ENCODE measurements at places on chromosomes 1 and 21.

- no peak for DNase-seq
These were observed 35.2 kb downstream of the CCN1 start for GRCh38 chr1:85615586-85616363.

- no peak for DNase-seq
These were observed 732.4 kb downstream of the MATN1 start for GRCh38 chr1:29991025-29991424.

DNA sequence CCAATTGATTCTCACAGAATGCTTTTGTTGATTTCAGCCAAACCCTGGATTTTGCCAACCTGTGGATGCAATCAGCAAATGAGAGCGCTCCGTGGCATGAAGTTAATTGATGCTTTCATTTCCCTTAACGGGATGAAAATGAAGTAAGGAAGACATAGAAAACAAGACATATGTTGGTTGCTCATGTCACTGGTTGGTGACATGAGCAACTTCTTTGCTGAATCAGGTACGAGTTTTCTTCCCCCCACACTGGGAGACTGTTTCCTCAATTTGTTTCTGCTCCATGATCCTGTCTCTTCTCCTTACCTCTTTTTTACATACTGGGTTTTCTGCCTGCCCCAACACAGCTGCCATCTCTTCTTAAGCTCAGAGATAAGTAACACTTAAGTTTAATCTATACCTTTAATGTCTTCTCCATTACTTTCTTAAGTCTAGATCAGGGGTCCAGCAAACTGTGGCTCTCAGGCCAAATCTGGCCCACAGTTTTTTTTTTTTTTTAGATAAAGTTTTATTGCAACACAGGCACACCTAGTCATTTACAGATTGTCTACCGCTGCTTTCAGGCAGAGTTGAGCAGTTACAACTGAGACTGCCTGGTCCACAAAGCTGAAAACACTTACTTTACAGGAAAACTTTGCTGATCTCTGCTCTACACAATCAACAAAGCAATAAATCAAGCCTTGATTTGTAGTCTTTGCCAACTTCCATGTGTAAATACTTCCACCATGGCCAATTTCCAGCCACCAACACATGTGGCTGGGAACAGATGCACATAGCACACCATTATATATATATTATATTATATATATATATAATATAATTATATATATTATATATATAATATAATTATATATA lies 13.3 kb downstream of the GPR157 start:
- DNase-seq, result no peak

DNA sequence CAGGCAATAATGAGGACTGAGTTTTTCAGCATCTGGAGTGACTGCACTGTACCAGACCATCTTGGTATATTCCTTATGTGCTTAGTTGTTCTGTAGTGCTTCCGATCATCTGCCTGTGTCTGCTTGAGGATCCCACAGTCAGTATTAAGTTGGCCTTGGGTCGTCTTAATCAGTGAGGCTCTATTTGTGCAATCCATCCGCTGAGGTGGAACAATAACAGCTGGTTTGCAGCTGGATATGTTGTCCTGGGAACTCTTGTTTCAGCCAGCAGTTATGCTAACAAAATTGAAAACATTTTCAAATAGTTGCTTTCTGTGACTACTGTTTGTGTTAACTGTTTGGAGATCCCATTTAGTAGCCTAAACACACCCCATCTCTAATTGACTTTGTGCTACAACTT lies 73.7 kb downstream of the LAMC1 start:
- DNase-seq, result no peak

DNA sequence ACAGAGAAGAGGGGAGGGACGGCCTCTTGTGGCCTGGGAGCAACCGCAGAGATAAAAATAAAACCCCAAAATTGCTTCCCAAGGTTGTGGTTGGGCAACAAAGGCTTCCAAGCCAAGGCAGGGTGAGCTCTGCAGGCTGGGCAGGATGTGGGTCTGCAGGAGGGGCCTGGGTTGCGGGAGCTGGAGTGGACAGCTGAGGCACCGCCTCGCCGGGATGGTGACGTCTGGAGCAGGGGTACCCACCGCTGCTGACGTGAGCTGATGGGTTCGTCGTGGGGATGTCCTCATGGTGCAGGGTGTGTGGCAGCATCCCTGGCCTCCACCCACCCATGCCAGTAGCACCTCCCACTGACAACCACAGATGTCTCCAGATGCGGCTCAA lies 3.7 kb downstream of the AURKAIP1 start:
- no peak for DNase-seq

DNA sequence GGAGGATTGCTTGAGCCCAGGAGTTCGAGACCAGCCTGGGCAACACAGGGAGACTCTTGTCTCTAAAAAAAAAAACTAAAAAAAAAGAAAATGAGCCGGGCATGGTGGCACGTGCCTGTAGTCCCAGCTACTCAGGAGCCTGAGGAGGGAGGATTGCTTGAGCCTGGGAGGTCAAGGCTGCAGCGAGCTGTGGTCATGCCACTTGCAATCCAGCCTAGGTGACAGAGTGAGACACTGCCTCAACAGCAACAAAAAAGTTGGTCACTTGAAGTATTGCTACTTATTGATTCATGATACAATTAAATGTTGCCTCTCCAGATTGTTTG lies 57.9 kb upstream of the CXADR start:
- no peak for DNase-seq

GRCh38 chr1:54300401-54300800 lies 100.4 kb downstream of the MRPL37 start:
- no peak for DNase-seq

DNA sequence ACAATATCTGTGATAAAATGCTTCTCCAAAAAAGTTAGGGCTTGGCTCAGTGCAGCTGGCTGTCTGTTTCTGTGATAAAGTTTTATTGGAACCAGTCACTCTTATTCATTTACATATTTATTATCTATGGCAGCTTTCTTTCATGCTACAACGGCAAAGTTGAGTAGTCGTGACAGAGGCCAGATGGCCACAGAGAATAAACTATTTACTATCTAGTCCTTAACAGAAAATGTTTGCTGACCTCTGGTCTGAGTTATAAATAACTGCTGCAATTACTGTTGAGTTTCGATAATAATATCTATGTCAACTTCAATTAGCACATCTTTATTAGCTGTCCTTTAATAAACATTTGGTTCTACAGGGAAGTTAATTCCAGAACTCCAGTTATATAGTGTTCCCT lies 180.2 kb upstream of the RUNX1 start:
- no peak for DNase-seq

DNA sequence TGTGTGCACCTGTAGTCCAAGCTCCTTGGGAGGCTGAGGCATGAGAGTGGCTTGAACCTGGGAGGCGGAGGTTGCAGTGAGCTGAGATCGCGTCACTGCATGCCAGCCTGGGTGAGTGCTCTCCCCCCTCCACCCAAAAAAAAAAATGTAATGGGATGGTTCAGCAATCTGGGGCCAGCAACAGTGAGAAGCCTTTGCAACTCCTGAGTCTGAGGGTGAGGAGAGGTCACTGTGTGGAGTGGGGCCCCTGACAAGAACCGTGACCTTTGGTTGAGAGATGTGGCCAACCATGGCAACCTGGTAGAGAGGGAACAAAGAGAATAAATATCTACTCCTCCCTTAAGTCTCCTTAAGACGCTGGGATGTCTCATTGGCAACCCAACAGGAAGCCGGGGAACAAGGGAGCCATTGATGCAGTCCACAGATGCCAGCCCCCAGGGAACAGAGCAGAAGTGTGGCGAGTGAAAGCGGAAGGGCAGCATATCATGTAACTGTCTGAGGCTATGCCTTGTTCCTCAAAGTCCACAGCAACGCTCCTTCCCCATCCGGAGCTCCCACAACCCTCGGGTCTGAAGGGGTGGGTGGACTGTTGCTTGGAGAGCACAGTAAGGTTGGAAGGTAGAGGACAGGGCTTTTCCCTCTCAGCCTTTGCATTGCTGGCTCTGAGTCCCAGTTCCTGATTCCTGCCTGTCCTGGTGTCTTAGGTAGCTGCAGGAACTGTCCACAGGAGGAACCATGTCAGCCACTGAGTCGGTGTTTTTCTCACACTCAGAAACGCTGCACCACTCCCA lies 8.3 kb downstream of the TRNP1 start:
- DNase-seq, result no peak

DNA sequence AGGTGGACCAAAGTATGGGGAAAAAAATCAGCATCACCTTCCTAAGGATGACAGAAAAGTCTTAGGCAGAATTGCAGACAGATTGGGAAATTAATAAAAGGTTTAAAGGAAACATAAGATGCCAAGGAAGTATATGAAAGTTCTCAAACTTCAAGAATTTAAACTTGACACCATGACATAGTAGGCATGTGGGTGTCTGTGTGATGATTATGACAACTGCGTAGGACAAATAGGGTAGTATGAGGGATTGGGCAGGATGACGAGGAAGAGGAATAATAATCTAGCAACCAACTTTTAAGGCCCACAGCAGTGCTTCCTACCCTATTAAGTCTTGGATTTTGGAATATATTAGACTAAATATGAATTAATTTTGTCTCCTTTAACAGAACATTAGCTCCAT lies 52.4 kb downstream of the HNRNPR start:
- no peak for DNase-seq

DNA sequence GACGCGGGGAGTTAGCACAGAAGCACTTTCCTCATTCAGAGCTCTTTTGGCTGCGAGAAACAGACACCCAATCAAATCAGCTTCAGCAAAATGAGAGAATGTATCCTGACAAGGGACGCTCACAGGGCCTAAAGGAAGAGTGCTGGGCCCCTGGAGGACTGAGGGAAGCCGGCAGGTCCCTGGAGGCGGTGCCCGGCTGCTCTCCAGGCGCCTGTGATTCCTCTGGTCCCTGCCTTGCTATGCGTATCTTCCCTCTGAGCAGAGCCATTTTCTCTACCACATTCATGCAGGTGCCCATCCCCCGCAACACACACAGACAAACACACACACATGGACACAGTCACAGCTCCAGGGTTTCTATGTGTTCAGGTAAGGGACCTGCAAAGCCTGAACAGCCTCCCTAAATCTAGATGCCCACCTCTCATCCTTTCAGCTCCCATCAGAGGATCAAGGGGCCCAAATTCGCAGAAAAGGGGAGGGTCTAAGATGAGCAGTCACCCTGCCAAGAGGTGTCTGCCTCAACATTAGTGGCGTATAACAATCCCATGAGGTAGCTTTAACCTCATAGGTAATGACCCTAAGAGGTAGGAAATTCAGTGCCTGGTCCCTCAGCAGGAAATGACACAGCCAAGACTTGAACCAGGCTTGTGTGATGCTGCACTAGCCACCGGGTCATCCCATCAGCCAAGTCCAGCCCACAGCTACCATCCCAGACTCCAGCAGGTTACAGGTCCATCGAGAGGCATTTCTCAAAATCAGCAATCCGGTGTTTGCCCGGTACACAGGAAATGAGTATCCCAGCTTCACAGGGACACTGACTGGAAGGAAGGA lies 29.0 kb downstream of the PTAFR start:
- no peak for DNase-seq

DNA sequence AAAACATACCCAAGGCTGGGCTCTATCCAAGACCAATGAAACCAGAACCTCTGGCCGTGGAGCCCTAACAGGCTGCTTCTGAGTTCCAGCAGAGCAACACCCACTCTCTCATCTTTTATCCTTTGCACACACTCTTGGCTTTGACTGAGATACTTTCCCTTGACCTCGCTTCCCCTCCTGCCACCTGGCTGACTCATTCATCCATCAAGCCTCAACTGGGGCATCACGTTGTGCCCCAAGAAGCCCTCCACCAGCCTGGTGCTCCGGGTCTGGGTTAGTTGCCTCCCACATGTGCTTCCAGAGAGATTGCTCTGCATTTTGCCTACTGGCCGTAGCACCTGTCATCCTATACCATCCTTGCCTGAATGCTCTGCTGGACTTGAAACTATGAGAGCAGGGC lies 34.5 kb upstream of the SERBP1 start:
- DNase-seq, result no peak

DNA sequence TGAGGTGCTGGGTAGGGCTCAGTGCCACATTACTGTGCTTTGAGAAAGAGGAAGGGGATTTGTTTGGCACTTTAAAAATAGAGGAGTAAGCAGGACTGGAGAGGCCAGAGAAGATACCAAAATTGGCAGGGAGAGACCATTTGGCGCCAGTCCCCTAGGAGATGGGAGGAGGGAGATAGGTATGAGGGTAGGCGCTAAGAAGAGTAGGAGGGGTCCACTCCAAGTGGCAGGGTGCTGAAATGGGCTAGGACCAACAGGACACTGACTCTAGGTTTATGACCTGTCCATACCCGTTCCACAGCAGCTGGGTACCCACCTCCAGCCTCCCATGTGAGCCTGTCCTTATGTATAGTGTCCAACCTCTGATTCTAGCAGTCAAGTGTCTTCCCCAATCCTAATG lies 1.0 kb upstream of the CRTC2 start:
- DNase-seq, result no peak

GRCh38 chr1:154886281-154887015 lies 16.4 kb upstream of the KCNN3 start:
- no peak for DNase-seq

DNA sequence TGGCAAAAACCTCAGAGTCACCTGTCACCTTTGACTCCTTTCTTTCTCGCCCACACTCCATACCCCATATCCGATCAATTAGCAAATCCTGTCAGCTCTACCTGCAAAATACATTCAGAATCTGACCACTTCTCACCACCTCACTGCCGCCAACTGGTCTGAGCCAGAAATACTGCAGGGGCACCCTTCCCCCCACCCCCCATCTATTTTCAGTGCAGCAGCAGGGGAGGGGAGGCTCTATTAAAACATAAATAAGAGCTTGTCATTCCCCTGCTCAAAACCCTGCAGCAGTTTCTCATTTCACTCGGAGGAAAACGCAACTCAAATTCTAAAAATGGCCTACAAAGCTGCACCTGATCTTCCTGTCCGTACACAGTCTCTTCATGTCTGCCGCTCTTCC lies 3.9 kb downstream of the PKLR start:
- no peak for DNase-seq

GRCh38 chr21:15122241-15122640 lies 57.4 kb upstream of the NRIP1 start:
- no peak for DNase-seq

- DNase-seq, result no peak
These were observed 52.7 kb upstream of the DIRAS3 start for GRCh38 chr1:68103011-68103545.

- DNase-seq, result no peak
These were observed 804.8 kb downstream of the USP25 start for GRCh38 chr21:16534408-16535101.

GRCh38 chr1:214427871-214428277 lies 123.5 kb downstream of the PTPN14 start:
- peak; percentile 59 for DNase-seq

DNA sequence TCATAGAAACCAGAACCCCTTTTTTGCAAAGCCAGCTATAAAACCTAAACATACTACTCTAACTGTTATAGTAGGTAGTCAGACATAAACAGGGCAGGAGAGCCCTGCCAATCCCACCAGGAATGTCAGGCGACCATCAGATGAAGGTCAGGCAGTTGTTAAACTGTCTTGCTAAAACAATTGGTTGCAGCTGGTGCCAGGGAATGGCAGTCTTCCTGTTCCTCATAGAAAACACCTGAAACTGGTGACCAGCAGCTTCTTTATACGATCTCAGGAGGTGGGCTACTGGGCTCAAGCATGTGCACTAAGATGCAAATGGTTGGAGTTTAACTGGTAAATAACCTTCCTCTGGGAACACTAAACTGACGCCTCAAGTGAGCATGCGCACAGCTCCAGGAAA lies 224.1 kb downstream of the COL11A1 start:
- no peak for DNase-seq

- no peak for DNase-seq
These were observed 867.8 kb downstream of the TTLL7 start for GRCh38 chr1:83130886-83131691.

GRCh38 chr1:11286735-11287410 lies 13.9 kb downstream of the UBIAD1 start:
- DNase-seq, result no peak

GRCh38 chr1:247173431-247173830 lies 1.6 kb upstream of the ZNF124 start:
- DNase-seq, result no peak

GRCh38 chr1:24293392-24294227 lies 25.5 kb upstream of the GRHL3 start:
- no peak for DNase-seq

Measured in stimulated activated CD4-positive, alpha-beta T cell treated with anti-CD3 and anti-CD28 coated beads, Interleukin-15, amount 100 ng/mL, for 48 hours (primary cell).